Frontal cortex (tissue), 4 donors: ENCODE measurements at places on chromosomes 13 and 19.

DNA sequence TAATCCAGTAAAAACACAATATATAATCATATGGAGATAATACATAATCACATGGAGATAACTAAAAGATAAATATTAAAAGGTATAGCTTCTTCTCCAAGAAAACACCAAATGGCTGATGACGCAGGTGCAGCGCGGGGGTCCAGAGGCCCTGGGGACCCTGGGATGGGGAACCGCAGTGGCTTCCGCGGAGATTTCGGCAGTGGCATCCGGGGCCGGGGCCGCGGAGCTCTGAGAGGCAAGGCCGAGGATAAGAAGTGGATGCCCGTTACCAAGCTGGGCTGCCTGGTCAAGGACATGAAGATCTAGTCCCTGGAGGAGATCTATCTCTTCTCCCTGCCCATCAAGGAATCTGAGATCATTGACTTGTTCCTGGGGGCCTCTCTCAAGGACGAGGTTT lies 10.5 kb downstream of the ZNF44 start:
- DNase-seq = no peak

DNA sequence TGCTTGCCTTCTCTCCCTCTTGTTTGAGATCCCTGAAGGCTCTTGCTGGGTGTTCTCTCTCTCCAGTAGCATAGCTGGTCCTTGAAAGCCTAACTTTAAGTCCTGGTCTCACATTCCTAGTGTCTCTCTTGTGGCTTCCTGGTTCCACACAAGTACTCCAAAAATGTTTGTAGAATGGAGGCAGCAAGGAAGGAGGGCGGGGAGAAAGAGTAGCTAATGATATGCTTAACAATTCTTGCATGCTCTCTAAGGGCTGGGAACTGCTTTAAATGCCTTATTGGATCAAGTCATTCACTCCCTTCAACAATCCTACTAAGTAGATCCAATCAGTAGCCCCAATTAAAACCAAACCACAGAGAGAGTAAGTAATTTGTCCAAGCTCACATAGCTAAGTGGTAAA lies 357.3 kb downstream of the KLF5 start:
- DNase-seq = no peak

GRCh38 chr19:15372470-15372869 lies 7.1 kb downstream of the AKAP8 start:
- DNase-seq = no peak

DNA sequence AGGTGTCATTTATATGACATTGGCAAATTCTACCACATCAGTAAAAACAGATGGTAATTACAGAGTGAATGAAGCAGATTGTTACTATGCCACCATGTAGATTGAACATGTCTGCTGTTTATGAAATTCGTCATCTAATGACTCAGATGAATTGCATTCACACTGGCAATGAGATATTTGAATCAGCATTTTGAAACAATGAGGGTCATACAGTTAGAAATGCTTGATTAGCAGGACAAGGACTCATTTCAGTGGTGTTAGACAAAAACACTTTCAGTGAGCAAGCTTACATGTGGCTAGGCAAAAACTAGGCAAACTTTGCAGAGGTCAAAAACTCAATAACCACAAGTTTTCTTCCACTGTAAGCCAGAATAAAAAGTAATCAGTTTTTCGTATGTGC lies 1165.0 kb downstream of the SLITRK1 start:
- no peak for DNase-seq

- no peak for DNase-seq
Observed at GRCh38 chr19:43337737-43338136, 15.7 kb upstream of the CD177 start.

GRCh38 chr13:51797664-51798488 lies 6.1 kb downstream of the DHRS12 start:
- peak; percentile 32 for DNase-seq

GRCh38 chr19:58277748-58278540 lies 811 bp upstream of the ZNF8 start:
- no peak for DNase-seq

DNA sequence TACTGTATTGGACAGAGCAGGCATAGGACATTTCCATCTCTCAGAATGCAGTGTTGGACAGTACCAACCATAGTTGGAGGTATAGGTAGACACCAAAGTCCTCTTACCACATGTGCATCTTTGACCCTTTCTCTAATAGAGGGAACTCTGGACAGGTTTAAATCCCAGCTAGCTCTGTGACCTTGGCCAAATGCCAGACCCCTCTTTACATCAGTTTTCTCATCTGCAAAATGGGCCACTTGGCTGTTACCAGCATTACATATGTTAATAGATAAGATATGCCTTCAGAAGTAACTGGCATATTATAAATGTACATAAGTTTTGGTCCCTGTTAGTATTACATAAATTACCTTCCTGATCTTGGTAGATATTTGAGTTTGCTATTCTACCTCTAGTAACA lies 54.3 kb downstream of the CDK8 start:
- DNase-seq = no peak

GRCh38 chr19:6532244-6532999 lies 1.6 kb downstream of the TNFSF9 start:
- peak; percentile 46 for DNase-seq

- no peak for DNase-seq
Observed at GRCh38 chr19:18062028-18062427, 24.7 kb downstream of the IL12RB1 start.

DNA sequence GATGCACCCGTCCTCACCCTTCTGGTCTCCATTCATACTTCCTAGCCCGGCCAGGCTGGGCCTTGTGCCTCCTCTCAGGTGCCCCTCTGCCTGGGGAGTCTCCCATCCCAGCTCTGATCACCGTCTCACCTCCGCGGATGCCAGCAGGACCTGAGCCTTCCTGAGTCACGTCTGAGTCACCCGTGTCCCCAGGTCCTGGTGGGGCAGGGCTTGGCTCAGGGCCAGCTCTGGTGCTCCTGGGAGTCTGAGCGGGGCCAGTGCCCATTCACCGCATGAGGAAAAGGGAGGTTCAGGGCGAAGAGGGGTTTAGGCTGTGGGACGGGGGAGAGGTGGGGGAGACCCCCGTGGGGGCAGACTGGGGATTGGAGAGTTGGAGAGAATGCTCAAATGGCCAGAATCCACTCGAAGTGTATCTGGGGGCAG lies 593 bp downstream of the ATP8B3 start:
- peak; percentile 78 for DNase-seq

DNA sequence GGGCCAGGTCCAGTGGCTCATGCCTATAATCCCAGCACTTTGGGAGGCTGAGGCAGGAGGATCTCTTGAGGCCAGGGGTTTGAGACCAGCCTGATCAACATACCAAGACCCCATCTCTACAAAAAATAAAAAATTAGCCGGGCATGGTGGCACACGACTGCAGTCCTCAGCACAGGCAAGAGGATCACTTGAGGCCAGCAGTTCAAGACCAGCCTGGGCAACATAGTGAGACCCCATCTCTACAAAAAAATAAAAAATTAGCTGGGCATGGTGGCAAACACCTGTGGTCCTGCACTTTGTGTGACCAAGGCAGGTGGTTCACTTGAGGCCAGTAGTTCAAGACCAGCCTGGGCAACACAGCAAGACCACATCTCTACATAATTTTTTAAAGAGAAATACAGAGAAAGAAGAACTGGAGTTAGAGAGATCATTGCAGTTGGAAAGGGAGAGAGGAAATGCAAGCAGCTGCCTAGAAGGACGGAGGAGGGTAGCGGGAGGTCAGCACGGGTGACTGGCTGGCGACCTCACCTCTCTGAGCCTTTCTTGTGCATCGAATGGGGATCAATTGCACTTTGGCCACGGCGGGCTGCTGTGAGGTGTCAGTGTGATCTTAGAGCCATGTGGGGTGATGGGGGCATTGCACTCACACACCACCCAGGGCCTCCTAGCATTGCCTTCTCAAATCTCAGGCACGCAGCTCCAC lies 13.9 kb downstream of the BCAM start:
- DNase-seq = no peak

DNA sequence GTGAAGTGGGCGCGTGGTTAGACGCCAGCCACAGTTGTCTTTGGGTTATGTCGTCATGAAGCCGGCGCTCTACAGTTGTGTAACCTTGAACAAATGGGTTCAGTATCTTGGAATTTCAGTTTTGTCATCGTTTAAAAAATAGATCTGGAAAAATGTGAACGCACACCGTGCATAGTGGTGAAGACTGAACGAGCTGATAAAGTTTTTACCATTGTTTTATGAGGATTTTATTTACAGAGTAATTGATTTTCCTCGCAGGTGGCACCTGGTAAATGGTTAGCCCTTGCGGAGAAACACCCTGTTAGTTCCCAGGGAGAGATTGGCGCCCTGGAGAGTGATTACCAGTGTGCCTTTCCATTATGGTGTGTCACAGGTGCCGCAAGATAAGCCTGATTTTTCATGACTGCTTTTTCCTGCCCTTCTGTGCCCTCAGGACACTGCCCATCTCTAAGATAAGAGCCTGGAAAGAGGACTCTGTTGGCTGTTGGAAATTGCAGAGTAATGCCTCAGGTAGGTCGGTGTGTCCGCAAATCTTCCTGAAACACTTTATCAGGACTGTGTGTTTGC lies 577 bp downstream of the ZNF181 start:
- DNase-seq = no peak

GRCh38 chr19:29448046-29448445 lies 77.7 kb upstream of the VSTM2B start:
- no peak for DNase-seq
